Globus pallidus (tissue), 1 donor: ENCODE measurements at places on chromosomes 5 and 9.

GRCh38 chr5:126104951-126105350 is 318.3 kb upstream of the GRAMD2B start:
- DNase-seq, result no peak

DNA sequence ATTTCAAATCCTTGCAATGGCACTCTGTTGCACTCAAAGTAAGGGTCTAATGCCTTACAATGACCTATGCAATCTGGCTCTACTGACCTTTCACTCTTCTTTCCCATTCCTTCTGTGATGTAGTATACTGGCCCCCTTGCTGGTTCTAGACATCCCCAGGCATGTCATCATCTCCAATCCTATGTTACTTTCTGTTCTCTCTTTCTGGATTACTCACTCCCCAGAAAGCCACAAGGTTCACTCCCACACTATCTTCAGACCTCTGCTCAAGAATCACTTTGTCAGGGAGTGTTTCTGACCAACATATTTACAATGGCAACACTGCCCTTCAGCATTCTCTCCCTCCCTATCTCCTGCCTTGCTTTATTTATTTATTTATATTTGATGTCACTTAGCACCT is 802.2 kb upstream of the WWC1 start:
- DNase-seq, result no peak

DNA sequence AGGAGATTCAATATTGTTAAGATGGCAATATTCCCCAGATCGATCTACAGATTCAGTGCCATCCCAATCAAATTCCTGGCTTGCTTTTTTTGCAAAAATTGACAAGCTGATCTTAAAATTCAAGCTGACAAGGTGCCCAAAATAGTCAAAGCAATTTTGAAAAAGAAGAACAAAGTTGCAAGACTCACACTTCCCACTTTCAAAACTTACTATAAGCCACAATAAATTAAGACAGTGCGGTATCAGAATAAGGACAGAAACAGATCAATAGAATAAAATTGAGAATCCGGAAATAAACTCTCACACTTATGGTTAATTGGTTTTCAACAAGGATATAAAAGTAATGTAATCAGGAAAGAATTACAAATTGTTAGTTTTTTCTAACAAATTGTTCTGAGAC is 97.1 kb downstream of the NRG2 start:
- no peak for DNase-seq

DNA sequence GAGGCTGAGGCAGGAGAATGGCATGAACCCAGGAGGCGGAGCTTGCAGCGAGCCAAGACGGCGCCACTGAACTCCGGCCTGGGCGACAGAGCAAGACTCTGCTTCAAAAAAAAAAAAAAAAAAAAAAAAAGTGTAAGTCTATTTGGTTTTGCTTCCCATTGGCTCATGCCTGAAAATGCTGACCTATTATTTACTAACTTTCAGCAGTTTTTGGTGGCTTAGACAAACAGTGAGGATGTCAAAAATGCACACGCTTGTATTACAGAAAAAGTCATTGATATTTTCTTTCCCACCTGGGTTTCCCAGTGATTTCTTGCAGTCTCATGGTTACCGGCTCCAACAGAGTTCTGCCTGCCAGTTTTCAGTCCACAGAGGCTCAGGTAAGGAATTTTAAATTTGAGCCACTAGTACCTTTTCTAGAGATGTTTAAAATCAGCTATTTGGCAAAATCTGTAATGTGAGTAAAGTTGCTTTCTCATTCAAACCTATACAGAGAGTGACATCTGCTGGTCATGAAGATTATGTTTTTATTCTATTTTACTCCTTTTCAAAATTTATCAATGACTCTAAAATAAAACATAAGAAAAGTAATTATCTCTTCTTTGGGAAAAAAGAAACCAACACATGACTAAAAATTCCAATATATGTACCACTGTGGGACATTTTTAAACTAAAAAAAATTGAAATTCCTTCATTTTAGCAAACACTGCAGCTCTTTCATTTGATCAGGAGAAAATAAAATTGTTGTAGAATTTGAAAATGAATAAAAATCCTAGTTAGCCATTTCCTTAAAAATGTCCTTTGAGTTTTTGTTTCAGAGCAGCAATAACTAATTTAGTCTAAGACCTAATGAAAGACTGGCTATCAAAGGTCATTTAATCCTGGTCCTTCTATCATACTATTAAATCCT is 8.8 kb downstream of the FAM200C start:
- DNase-seq, result no peak

- DNase-seq, result no peak
Measured at GRCh38 chr9:21788752-21789151, 13.7 kb upstream of the MTAP start.

- no peak for DNase-seq
Measured at GRCh38 chr5:105150323-105150722, 1587.7 kb upstream of the NUDT12 start.

- no peak for DNase-seq
Measured at GRCh38 chr5:88743231-88743834, 139.7 kb downstream of the MEF2C start.

DNA sequence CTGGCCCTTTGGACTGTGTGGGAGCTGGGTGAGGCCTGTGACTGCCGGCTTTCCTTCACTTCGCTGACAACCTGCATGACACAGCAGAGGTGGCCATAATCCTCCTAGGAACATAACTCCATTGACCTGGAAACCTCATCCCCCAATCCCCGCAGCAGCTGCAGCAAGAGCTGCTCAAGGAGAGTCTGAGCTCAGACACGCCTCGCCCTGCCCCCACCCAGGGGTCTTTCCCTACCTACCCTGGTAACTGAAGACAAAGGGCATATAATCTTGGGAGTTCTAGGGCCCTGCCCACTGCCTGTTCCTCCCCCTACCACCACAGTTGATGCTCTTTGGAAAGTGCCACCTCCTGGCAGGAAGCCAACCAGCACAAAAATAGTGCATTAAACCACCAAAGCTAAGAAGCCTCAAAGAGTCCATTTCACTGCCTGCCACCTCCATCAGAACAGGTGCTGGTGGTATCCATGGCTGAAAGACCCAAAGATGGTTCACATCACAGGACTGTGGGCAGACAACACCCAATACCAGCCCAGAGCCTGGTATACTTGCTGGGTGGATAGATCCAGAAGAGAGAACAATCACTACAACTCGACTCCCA is 18.4 kb downstream of the TRIM36 start:
- DNase-seq, result no peak

DNA sequence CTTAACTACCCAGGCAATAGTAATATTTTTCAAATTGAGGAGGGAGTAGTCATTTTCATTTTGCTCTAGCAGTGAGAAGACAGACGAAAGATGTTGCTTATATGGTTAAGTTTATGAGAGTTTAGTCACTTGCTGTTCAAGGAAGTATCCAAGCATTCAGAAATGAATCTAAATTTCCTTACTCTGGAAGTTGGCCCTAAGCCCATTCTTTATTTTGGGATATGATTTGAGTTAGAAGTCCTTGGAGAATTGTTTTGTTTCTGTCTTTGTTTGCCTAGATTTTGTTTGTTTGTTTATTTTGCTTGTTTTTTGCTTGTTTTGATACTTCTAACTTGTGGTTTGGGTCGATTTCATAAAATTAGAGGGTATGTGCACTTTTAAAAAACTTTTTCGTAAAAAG is 146.4 kb upstream of the FGF10 start:
- DNase-seq, result no peak

DNA sequence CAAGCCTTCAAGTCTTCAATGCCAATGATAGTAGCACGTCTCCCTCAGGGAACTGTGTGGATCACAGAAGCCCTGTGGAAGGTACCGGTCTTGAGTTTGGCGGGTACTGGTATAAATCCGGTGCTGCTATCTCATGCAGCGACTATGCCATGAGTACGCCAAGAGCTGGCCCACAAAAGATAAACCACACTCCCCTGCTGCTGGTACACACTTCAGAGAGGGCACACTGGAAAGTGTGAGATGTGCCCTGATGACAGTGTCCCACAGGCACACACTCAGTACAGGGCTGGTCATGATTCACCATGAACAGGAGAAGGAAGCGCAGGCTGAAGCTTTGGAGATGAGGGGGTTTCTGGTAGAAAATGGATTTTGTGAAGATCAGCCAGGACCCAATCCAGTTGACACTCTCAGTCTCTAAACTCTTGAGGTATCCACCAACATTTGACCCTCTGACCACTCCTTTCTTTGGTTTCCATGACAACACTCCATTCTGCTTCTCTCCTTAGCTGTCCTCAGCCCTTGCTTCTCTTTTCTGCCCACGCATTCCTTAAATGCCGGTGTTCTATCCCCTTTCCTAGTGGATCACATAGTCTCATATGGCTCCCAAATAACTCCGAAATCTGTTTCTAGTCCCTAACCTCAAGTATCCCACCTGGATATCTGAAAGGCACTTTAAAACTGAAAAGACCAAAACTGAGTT is 5.1 kb downstream of the AMACR start:
- no peak for DNase-seq

- DNase-seq, result peak; percentile 5
Measured at GRCh38 chr5:54844266-54844665, 141.1 kb downstream of the ESM1 start.

DNA sequence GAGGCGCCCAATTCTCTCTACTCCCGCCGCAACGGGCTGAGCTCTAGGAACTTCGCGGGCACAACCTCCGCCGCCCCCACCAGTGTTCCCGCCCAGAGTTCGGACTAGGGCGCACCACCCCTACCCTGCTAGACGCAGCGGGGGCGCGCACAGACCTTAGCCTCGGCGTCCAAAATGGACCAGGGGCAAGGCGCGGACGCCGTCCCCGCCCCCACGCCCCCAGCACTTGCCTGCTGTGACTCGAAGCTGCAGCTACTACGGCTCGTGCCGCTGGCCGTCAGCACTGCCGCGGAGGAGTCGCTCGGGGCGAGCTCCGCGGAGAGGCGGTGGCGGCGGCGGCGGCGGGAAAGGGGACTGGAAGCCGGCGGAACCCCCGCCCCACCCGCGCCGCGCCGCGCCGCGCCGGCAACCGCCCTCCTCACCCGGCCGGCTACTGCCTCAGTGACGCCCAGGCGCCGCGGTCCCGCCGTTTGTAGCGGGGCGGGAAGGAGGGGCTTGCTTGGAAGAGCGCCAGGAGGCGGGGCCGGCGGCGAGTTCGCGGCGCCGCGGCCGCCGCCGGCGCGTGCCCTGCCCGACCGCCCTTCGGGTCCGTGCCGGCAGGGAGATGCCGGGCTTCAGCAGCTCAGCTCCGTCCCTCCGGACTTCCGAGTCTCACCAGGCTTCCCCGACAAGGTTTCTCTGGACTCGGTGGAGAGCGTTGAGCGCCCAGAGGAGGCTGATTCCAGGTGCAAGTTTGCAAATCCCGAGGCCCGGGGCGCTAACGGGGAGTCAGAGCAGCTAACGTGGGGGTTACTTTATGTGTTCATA is 4.5 kb downstream of the ELAVL2 start:
- no peak for DNase-seq

DNA sequence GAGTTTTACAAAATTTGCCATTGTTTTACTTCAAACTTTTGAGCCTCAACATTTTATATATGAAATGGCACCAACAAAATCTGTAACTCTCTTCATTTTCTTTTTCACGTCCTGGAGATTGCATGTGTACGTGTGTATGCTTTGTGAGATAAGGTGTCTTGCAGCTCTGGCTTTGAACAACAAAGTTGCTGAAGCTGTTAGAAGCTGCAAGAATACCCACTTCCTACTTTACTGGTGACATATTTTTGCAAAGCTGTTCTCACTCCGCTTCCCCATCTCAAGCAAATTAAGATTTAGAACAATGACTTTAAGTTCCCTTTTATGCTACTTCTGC is 41.8 kb downstream of the FYB1 start:
- DNase-seq, result no peak

- DNase-seq, result no peak
Measured at GRCh38 chr5:33195431-33196165, 245.2 kb upstream of the TARS1 start.

DNA sequence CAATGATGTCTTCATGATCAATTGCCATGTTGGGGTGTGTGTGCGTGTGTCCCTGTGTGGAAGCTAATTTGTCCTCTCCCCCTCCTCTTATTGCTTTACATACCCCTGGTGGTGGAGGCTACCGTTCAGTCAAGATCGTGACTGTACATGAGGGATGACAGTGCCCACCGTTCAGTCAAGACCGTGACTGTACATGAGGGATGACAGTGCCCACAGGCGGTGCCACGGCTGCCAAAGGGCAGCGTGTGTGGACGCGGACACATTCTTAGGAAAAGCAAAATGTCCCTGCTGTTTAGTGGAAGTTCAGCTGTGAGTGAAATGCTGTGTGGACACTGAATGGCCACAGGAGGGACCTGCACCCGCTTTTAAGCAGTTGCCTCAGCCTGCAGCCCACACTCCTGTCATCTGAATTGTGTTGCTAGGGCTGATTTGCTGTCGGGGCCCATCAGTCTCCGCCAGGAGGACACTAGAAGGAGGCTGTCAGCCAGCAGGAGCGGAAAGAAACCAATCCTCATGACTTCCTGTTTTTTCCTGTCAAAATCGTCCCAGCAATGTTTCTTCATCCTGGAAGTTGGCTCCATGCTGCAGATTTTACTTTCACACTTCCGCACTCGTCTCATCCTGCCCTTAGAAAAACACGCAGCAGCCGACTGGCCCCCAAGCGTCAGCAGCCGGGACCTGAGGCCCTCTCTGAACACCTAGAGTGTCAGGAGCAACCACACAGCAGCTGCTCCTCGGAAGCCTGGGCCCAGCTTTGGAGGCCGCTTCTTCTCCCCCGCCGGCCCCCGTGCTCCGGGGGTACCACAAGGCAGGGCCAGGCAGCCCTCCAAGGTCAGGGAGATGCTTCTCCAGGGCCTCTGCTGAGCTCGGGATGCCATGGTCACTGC is 9.1 kb downstream of the OR2V1 start:
- peak; percentile 1 for DNase-seq

DNA sequence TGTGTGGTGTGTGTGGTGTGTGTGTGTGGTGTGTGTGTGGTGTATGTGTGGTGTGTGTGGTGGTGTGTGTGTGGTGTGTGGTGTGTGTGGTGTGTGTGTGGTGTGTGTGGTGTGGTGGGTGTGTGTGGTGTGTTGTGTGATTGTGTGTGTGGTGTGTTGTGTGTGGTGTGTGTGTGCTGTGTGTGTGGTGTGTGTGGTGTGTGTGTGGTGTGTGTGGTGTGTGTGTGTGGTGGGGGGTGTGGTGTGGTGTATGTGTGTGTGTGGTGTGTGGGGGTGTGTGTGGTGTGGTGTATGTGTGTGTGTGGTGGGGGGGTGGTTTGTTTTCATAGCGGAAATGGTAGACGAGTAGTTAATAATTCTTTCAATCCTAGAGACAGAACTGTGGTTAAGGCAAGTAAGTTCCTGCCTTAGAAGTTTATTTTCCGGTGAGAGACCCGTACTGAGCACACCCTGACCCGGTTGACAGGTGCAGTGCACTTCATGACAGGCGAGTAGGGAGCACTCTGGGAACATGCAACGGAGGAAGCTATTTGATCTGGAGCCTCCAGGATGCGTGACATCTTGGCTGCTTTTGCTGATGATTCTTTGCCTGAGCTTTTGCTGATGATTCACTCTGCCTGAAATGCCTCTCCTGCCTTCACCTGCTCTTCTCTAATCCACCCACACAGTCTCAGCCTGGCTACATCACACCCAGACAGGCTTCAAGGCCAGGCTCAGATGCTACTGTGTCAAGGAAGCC is 21.7 kb upstream of the FAT2 start:
- DNase-seq, result no peak

- DNase-seq, result peak; percentile 55
Measured at GRCh38 chr5:180166176-180166575, 42.8 kb downstream of the RASGEF1C start.

GRCh38 chr5:81297531-81297930 is 3.9 kb upstream of the ZCCHC9 start:
- no peak for DNase-seq

- DNase-seq, result no peak
Measured at GRCh38 chr5:170563824-170564567, 60.2 kb downstream of the KCNIP1 start.
